T-helper 17 cell (primary cell): ENCODE measurements at places on chromosomes 16 and 17.

GRCh38 chr16:89072548-89073130, 21.0 kb upstream of the ACSF3 start:
- DNase-seq: no peak

GRCh38 chr17:62923258-62924150, 42.5 kb upstream of the TANC2 start:
- no peak for DNase-seq

GRCh38 chr16:2471016-2471652, at the start of gene NTN3:
TSS of gene NTN3 (plus strand) at chr16:2471297. CDS start at chr16:2471702, 405 bp downstream.
- no peak for DNase-seq

DNA sequence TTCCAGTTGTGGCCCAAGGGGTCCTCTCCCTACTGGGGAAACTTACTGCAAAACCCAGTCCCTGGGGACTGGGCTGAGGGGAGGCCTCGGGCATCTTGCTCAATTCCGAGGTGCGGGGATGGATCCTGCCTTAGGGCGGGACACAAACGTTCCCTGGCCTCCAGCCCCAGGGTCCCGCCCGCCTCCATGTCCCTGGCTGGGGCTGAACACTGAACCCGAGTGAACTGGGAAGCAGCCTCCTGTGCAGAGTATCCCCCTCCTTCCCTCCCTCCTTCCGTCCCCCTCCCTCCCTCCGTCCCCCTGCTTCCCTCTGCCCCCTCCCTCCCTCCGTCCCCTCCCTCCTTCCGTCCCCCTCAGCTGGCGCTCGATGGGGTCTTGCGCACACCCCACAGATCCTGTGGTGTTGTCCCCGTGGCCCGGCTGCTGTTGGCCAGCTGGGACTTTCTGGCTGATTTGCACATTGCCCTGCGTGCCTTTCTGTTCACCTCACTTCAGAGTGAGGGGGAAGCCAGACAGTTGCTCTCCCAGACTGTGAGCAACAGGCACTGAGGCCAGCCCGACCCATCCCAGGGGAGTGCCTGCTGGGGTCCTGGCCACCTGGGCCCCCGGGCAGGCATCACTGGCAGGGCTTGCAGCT, 5.5 kb downstream of the TRAF7 start:
- no peak for DNase-seq

DNA sequence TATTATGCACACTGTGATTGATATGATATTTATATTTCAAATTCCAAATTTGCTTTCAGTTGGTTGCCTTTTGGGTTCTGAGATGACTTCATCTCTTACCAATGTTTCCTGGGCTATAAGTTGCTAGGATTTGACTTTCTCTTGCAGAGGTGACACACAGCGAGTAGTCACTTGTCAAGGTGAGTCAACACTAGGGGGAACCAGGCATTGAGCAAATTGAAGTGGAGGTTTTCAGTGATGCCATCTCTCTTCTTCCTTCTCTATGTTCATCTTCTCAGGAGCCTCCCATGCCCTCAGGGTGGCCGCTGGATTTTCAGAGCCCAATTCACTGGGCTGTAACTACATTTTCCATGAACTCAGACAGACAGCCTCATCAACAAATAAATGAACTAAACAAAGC, 6.0 kb upstream of the CPD start:
- no peak for DNase-seq

DNA sequence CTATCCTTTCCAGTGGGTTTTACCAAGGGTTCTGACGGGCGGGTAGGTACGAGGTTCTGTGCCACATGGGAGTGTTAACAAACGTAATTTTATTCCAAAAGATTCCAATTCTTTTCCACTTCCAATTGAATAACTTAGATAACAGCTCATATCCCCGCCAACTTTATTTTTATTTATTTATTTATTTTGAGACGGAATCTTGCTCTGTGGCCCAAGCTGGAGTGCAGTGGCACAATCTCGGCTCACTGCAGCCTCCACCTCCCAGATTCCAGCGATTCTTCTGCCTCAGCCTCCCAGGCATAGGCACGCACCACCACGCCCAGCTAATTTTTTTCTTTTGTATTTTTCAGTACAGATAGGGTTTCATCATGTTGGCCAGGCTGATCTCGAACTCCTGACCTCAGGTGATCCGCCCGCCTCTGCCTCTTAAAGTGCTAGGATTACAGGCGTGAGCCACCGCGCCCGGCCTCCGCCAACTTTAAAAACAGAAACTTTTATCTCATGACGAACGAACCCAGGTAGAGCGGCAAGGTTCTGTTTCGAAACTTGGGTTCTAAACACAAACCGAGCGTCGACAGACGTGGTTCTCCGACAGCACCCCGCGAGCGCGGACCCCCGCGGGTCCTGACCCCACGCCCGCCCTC, 613 bp downstream of the ECI1 start:
- DNase-seq: no peak

DNA sequence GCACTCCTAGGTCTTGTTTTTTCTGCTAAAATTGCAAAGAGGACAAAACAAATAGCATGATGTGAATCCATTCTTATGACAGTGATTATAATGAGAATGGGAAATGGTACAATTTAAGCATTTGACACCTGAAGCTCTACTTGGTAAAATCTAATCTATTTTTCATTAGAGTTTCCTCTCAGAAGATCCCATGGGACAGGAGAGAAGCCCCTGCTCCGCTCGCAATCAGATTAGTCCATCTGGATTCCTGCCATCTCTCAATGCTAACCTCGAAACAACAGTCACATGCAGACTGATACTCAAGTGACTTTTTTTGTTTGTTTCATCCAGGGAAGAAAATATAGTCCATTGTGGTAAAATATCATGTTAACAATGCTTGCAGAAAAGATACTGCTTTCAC, 107.4 kb upstream of the TOM1L1 start:
- DNase-seq: no peak

DNA sequence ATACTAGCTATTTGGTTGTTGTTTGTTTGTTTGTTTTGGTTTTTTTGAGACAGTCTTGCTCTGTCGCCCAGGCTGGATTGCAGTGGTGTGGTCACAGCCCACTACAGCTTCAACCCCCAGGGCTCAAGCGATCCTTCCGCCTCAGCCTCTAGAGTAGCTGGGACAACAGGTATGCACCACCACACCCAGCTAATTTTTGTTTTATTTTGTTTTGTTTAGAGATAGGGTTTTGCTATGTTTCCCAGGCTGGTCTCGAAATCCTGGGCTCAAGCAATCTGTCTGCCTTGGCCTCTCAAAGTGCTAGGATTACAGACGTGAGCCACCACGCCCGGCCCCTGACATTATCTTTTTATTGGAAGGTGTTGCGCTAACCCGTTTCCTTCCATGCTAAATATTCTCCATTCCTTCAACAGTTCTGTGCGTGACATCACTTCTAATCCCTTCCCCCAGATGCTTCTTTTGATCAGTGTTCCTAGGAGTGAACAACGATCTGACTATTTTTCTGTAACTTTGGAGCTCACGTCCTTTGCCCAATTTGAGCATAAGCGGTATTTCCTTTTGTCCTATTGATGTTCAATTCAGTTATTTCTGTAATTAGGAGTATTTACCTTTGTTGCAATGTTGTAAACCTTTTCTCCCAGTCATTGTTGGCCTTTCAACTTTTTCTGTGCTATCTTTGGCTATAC, 30.2 kb upstream of the EMP2 start:
- no peak for DNase-seq
